ENCODE measurements at places on chromosomes 13 and 19. TPM values are rescaled to one million over a fixed set of nuclear protein-coding genes. Genes with fewer than 3 reads are reported as not detected.

- DNase-seq = no peak
- H3K27me3 ChIP-seq = no peaks in the 10 kb centered on the region
- H3K4me1 ChIP-seq = no peaks in the 10 kb centered on the region
- H3K36me3 ChIP-seq = no peaks in the 10 kb centered on the region
- no peak overlapping the region for H3K4me3 ChIP-seq
These were observed 1327.7 kb downstream of the EFNB2 start for GRCh38 chr13:105207572-105208293.

- DNase-seq = no peak
- no peaks in the 10 kb centered on the region for H3K4me1 ChIP-seq
- no peak overlapping the region for H3K4me3 ChIP-seq
- no peak overlapping the region for H3K27ac ChIP-seq
- no peaks in the 10 kb centered on the region for H3K27me3 ChIP-seq
These were observed 55.4 kb upstream of the RNF113B start for GRCh38 chr13:98232456-98232855.

GRCh38 chr13:29136341-29136740 is 316.2 kb downstream of the MTUS2 start:
- no peak overlapping the region for H3K27ac ChIP-seq
- H3K4me3 ChIP-seq = no peak overlapping the region
- H3K27me3 ChIP-seq = no peaks in the 10 kb centered on the region
- DNase-seq = no peak

GRCh38 chr13:112067116-112067741 is at the start of gene SOX1:
Gene SOX1 (plus strand): TSS chr13:112067149. CDS start chr13:112067659, 510 bp downstream.
- H3K36me3 ChIP-seq = no peaks in the 10 kb centered on the region
- no peaks in the 10 kb centered on the region for H3K4me1 ChIP-seq
- H3K4me3 ChIP-seq = peak within 1 kb of the TSS; percentile 55
- H3K27me3 ChIP-seq = peaks cover 7% of the 10 kb centered on the region

DNA sequence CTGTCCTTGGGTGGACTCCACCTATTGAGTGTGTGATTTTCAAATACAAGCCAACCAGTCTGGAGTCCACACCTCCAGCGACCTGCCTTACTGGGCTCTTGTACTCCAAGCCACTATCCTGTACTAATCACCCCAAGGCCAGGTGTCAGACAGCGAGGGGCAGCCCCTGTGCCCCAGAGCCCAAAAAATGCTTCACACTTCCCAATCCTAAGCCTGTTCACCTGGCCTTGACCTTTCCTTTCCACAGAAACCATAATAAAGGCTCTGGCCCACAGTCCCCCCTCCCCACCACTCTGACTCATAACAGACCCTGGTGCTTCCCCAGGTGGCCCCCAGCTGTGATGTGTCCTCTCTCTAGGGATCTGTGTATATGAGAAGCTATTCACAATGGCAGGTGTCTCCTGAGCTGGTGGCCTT is 3.9 kb downstream of the CD209 start:
- no peak overlapping the region for H3K4me3 ChIP-seq
- no peaks in the 10 kb centered on the region for H3K4me1 ChIP-seq
- H3K27ac ChIP-seq = no peak overlapping the region
- H3K36me3 ChIP-seq = no peaks in the 10 kb centered on the region
- H3K27me3 ChIP-seq = no peaks in the 10 kb centered on the region

DNA sequence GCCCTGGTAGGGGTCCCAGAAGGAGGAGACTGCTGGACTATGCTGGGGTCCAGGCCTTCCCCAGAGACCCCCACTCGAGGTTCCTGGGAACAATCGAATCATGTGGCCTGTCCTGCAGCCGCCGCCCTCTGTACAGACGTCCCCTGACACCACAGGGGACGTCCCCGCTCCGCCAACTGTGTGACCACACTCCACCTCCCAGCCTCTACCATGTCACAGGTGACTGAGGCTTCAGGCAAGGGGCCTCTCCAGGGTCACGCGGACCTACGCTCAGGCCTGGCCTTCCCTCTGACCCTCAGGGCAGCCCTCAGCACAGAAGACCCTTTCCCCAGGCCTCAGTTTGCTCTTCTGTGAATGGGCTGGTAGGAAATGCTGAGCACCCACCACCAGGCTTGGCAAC is 13.1 kb upstream of the TMEM161A start:
- no peak for DNase-seq
- H3K27ac ChIP-seq = no peak overlapping the region
- H3K4me3 ChIP-seq = no peak overlapping the region
- no peaks in the 10 kb centered on the region for H3K27me3 ChIP-seq

DNA sequence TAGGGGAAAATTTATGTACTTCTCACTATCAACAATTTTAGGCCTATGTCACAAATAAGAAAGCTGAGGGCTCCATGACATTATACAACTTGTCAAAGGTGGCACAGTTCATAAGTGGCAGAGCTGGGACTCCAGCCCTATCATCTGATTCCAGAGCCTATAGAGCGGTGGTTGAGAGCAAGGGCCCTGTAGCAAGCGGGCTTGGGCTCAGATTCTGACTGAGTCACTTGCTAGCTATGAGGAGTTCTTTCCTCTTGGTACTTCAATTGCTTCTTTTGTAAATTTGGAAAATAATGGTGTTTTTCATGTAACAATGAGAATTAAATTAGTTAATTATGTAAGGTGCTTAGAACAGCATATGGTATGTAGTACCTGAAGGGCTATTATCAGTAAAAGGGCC is 28.7 kb upstream of the FAM216B start:
- H3K4me3 ChIP-seq = no peak overlapping the region
- H3K27me3 ChIP-seq = no peaks in the 10 kb centered on the region
- no peaks in the 10 kb centered on the region for H3K36me3 ChIP-seq
- H3K4me1 ChIP-seq = no peaks in the 10 kb centered on the region
- H3K27ac ChIP-seq = no peak overlapping the region
- DNase-seq = no peak

GRCh38 chr13:51829568-51829899 is 15.4 kb downstream of the TMEM272 start:
- H3K36me3 ChIP-seq = no peaks in the 10 kb centered on the region
- DNase-seq = no peak
- no peaks in the 10 kb centered on the region for H3K4me1 ChIP-seq
- H3K27me3 ChIP-seq = no peaks in the 10 kb centered on the region
- H3K4me3 ChIP-seq = no peak overlapping the region

DNA sequence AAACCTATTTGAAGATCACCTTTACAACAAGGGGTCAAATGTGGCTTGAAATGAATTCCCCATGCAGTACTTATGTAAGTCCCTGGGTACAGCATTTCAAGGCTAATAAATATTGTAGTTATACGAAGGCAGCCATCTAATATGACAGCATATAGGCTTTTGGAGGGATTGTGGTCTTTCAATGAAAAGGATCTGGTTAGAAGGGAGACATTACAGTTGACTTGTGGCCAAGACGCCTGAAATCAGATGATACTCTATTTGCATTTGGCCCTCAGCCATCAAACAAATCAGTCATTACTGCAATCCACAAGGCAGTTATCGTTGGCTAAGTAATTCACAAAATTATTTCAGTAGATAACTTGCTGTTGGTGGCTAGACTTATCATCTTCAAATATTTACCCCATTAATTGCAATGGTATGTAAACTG is 242.7 kb downstream of the DCLK1 start:
- no peaks in the 10 kb centered on the region for H3K4me1 ChIP-seq
- H3K36me3 ChIP-seq = no peaks in the 10 kb centered on the region
- no peak for DNase-seq
- H3K27me3 ChIP-seq = no peaks in the 10 kb centered on the region
- H3K27ac ChIP-seq = no peak overlapping the region

GRCh38 chr13:53545340-53545941 is 516.8 kb downstream of the OLFM4 start:
- H3K4me1 ChIP-seq = no peaks in the 10 kb centered on the region
- H3K4me3 ChIP-seq = no peak overlapping the region
- no peak overlapping the region for H3K27ac ChIP-seq
- DNase-seq = no peak
- no peaks in the 10 kb centered on the region for H3K27me3 ChIP-seq

DNA sequence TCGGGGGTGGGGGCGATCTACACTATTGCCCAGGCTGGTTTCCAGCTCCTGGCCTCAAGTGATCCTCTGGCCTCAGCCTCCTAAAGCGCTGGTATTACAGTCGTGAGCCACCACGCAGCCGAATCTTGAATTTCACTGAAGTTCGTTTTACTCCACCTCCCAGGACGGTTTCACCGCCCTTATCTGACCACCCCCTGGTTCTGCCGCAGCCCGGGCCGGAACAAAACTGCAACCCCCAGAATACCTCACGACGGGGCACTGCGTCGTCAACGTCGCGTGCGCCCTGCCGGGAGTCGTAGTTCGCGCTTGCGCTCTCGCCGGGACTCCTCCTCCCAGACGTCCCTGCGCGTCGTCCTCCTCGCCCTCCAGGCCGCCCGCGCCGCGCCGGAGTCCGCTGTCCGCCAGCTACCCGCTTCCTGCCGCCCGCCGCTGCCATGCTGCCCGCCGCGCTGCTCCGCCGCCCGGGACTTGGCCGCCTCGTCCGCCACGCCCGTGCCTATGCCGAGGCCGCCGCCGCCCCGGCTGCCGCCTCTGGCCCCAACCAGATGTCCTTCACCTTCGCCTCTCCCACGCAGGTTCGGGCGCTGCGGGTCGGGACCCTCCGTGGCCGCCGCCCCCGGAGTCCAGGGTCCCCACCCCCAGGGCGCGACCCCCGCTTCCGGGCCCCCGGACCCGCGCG is at the start of gene ATP5F1D:
Gene ATP5F1D (plus strand): TSS at position 335 of the 679 bp plus-strand sequence. CDS start 100 bp downstream, at position 435.
- H3K4me3 ChIP-seq = peak within 1 kb of the TSS; percentile 93
- peaks cover 37% of the 10 kb centered on the region for H3K4me1 ChIP-seq
- H3K27me3 ChIP-seq = no peaks in the 10 kb centered on the region
- peak within 1 kb of the TSS; percentile 92 for H3K27ac ChIP-seq
- H3K36me3 ChIP-seq = no peaks in the 10 kb centered on the region
- peak; percentile 95 for DNase-seq

DNA sequence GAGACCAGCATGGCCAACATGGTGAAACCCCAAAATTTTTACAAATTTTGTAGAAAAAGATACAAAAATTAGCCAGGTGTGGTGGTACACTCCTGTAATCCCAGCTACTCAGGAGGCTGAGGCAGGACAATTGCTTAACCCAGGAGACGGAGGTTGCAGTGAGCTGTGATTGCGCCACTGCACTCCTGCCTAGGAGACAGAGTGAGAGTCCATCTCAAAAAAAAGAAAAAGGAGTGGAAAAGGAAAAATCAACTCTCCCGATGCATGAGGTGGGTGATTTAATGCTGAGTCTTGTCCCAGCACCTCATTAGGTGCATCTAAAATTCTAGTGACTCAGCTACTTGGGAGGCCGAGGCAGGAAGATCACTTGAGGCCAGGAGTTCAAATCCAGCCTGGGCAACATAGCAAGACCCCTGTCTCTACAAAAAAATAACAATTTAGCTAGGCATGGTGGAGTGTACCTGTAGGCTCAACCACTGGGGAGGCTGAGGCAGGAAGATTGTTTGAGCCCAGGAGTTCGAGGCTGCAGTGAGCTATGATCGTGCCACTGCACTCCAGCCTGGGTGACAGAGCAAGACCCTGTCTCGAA is 19.8 kb downstream of the GTPBP3 start:
- no peaks in the 10 kb centered on the region for H3K36me3 ChIP-seq
- no peaks in the 10 kb centered on the region for H3K4me1 ChIP-seq
- no peak overlapping the region for H3K27ac ChIP-seq
- H3K4me3 ChIP-seq = no peak overlapping the region
- H3K27me3 ChIP-seq = no peaks in the 10 kb centered on the region

- peaks cover 8% of the 10 kb centered on the region for H3K4me1 ChIP-seq
- H3K27me3 ChIP-seq = no peaks in the 10 kb centered on the region
- DNase-seq = no peak
- no peak overlapping the region for H3K4me3 ChIP-seq
- H3K27ac ChIP-seq = no peak overlapping the region
These were observed 3.5 kb downstream of the KCNN4 start for GRCh38 chr19:43777163-43777695.

DNA sequence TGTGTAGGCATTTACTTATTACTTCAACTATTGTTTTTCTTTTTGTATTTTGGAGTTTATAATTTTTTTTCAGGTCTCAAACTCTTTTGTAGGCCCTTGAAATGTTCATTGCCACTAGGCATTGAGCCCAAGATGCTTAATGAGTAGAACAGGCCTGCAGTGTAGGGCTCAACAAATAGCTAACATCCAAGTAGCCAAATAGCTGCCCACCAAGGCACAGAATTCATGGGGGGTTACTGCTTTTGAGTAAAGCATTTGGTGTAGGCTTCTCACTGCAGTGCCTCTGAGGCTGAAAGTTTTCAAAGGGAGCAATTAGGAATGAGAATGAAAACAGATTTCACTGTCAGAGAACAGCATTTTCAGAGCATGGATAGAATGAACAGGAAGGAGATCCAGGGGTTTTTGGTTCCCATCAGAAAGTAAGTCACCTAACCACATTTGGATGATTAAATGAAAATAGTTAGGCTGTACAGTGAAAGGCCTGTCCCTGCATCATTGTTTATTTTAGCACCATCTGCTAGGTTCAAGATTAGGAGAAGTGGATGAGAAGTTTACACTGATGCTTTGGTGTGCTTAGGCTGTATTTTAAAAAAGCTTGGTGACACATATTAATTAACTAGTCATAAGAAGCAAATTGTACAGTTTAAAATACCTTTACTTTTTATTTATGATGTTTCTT is 61.0 kb downstream of the EDNRB start:
- H3K27me3 ChIP-seq = no peaks in the 10 kb centered on the region
- H3K27ac ChIP-seq = no peak overlapping the region
- H3K36me3 ChIP-seq = no peaks in the 10 kb centered on the region
- no peak overlapping the region for H3K4me3 ChIP-seq
- no peak for DNase-seq

Gene CACNG8
- total RNA-seq = 0.32 TPM

Gene OBI1
- 1.8 TPM for total RNA-seq

Gene ZNF846
- 1.9 TPM for total RNA-seq

Gene CRB3
- not detected for total RNA-seq

Gene USP12
- 8.7 TPM for total RNA-seq

Gene TNNT1
- not detected for total RNA-seq

Measured in ascending aorta (tissue), 2 donors.